ENCODE measurements at places on chromosomes 5 and 9.

GRCh38 chr5:171264843-171265242, 44.2 kb upstream of the TLX3 start:
- DNase-seq = no peak

GRCh38 chr5:74974451-74975091, 77.8 kb downstream of the GCNT4 start:
- DNase-seq = peak; percentile 26

GRCh38 chr9:128098297-128099230, 29.0 kb downstream of the PTGES2 start:
- DNase-seq = peak; percentile 80

DNA sequence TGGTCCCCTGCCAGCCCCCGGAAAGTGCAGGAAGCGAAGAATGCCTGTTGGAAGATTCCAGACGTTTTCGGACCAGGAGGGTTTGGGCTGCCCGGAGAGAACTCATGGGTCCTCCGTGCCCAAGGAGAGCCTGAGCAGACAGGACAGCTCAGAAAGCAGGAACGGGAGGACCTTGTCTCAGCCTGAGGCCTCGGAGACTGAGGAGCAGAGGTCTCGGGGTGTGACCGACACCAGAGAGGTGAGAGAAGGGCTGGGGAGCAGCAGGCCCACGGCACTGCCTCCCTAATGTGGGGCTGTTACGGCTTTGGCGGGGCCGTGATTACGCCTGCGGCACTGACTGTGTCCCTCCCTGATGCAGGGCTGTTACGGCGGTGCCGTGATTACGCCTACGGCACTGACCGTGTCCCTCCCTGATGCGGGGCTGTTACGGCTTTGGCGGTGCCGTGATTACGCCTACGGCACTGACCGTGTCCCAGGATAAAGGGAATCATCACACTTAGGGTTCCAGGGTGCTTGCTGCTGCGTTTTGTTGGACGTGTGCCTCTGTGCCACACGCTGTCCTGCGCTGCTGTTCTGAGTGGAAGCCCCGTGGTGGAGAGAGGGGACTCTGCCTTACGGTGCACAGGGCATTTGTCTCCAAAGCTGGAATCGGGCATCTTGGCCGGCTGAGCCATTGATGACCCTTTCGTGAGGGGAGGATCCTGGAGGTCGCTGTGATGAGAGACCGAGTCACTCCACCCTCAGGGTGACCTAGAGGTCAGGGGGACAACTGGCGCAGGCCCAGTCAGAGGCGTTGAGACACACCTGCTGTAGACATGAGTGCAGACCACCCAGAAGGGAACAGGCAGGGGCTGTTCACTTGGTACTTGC, 25.7 kb downstream of the CEP72 start:
- no peak for DNase-seq

Data from stimulated activated CD8-positive, alpha-beta memory T cell treated with anti-CD3 and anti-CD28 coated beads, Interleukin-4, amount 100 ng/mL, for 48 hours (primary cell).